ENCODE measurements at places on chromosomes 3 and 15. TPM values are rescaled to one million over a fixed set of nuclear protein-coding genes. Genes with fewer than 3 reads are reported as not detected.

- no peak for DNase-seq
Measured at GRCh38 chr15:65926459-65926858, 57.2 kb downstream of the RAB11A start.

- DNase-seq = no peak
Measured at GRCh38 chr3:53174346-53175250, 13.6 kb downstream of the PRKCD start.

GRCh38 chr15:65902373-65902772, 33.1 kb downstream of the RAB11A start:
- DNase-seq = no peak

GRCh38 chr15:72312605-72313447, 7.1 kb downstream of the CELF6 start:
- peak; percentile 65 for DNase-seq

The TMPRSS7 gene
- not detected for polyA plus RNA-seq

GRCh38 chr3:52245322-52246263, at the start of gene PPM1M:
Gene PPM1M, plus strand, starts transcription at chr3:52245759. Its CDS starts 66 bp downstream, at chr3:52245825.
- DNase-seq = peak; percentile 28

DNA sequence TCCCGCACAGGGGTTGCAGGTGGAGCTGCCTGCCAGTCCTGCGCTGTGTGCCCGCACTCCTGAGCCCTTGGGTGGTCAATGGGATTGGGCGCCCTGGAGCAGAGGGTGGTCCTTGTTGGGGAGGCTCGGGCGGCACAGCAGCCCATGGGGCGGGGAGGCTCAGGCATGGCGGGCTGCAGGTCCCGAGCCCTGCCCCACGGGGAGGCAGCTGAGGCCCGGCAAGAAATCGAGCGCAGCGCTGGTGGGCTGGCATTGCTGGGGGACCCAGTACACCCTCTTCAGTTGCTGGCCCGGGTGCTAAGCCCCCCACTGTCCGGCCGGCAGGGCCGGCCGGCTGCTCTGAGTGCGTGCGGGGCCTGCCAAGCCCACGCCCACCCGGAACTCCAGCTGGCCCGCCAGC, 27.9 kb downstream of the NCK1 start:
- no peak for DNase-seq

GRCh38 chr15:57224664-57225063, 151.6 kb upstream of the CGNL1 start:
- DNase-seq = no peak

The AGBL1 gene
- polyA plus RNA-seq = not detected

The OR5K2 gene
- polyA plus RNA-seq = not detected

- no peak for DNase-seq
Measured at GRCh38 chr15:61011576-61012336, 217.3 kb downstream of the RORA start.

The PHLDB2 gene
- polyA plus RNA-seq = 1.2 TPM

The PLCH1 gene
- polyA plus RNA-seq = 1.1 TPM

The FBXO40 gene
- 0.17 TPM for polyA plus RNA-seq

DNA sequence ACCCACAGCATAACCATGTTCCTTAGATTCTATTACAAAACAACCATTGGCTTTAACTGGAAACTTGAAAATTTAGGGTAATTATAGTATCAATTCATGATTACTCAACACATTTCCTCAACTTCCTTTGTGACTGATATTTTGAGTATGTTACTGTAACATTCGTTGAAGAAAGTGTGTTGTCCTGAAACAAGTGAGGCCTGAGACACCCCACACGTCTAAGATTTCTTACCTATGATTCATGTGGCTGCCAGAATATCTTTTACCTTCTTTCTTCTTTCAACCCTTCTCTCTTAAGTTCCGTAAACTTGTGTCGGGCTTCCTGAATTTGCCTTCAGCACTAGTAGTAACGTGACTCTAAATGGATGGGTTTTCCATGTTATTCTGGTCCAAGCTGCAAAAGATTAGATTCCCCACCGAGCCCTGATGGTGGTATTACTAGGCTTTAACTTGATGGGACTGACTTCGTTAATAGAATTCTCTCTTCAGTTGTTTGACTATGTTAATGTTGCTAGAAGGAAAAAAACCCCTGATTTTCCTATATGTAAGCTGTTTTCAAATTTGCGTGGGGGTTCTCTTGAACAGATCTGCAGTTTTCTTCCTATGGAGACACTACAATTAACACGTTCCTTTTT, 296.0 kb upstream of the ICE2 start:
- no peak for DNase-seq

GRCh38 chr3:89363171-89363570, 255.8 kb downstream of the EPHA3 start:
- peak; percentile 20 for DNase-seq

- no peak for DNase-seq
Measured at GRCh38 chr3:118945834-118946233, 88.8 kb downstream of the IGSF11 start.

Measured in brain (organoid and tissue), 16 donors.